ENCODE measurements at places on chromosomes 6 and 20.
A peak's percentile ranks its signal among the peaks of the same experiment; 100 is the strongest.

DNA sequence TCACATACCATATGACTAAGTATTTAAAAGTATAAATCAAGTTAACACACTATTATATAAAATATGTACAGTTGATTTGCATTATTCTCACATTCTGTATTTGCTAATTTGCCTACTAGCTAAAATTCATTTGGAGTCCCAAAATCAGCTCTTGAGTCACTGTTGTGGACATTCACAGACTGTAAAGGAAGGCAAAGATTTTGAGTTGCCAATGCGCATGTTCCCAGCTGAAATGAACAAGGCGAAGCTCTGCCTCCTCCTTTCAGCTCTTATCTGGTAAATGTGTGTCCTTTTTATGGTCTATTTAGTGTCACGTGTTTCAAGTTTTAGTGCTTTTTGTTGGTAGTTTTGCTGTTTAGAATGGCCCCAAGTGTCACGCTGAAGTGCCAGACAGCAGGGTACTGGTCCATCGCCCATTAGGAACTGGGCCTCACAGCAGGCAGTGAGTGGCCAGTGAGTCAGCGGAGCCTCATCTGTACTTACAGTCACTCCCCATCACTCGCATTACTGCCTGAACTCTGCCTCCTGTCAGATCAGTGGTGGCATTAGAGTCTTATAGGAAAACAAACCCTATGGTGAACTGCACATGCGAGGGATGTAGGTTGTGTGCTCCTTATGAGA is 87.2 kb upstream of the ADTRP start:
- no peak for DNase-seq

- no peak for DNase-seq
These were observed 7.2 kb upstream of the PFDN4 start for GRCh38 chr20:54200487-54201267.

- DNase-seq: no peak
These were observed 337.4 kb upstream of the PRDM1 start for GRCh38 chr6:105748737-105749161.

- DNase-seq: no peak
These were observed 11.1 kb downstream of the MTHFD1L start for GRCh38 chr6:150876598-150876997.

DNA sequence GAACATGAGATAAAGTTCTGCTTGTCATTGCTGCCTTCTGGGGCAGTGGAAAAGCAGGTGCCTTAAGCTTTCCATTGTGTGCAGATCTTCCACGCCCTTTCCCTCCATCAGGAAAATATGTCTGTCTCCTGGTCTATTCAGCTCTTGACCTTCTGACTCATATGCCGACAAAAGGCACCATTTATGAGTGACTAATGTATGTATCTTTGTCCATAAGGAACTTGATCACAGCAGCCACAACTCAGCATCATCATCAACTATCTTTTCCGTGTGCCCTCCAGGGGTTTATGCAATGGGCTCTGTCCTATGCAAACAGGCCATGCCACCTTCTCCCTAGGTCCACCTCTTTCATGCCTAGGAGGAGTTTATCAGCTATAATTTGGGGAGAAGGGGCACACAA is 102.7 kb upstream of the QKI start:
- DNase-seq: peak; percentile 65

DNA sequence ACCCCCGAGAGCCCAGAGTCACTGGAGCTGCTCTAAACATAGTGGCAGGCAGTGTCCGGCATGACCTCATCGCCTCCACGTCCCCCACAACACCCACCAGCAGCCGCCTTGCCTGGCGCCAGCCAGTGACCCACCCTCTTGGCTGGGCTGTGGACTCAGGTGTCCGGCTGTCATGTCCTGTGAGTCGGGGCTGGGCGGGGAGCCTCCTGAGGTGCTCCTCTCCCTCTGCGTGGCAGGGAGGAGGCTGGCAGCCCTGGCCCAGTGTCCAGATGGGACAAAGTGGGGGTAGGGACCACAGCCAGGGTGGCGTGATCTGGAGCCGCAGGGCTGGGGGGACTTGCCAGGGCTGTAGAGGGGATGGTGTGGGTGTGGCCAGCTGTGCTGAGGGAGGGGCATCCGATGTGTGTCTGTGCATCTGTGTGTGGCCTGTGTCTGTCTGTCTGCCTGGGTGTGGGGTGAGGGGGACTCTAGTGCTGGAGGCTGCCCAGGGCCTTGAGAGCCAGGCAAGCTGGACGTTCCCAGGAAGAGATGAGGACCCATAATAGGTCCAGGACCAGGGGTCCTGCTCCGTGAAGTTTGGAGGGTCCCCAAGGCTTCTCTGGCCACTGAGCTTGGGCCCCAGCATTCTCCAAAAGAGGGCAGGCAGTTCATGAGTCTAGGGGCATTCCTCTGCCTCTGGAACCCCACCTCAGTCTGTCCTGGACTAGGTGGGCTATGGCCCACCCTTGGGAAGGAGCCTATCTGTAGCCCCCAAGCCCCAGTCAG is 2.3 kb upstream of the SOX18 start:
- DNase-seq: no peak

- DNase-seq: no peak
These were observed 1.6 kb upstream of the PTGIS start for GRCh38 chr20:49569411-49570115.

DNA sequence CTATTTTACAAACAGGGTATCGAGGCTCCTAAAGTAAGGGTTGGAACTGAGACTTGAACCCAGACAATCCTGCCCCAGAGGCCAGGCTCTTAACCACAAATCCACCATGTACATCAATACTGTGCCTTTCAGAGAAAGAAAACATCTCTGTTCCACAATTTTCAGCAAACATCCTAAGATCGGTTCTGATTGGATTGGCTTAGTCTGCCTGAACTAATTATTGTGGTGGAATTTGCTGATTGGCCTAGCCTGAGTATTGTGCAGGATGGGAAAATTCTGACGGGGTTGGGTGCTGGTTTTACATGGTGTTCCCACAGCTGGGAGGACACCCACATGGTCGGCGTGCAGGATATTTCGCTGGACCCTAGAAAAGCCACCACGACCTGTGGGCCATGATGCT is at the start of gene CLPSL1:
Gene CLPSL1, plus strand, starts transcription at position 301 of the 400 bp plus-strand sequence. Its CDS starts 92 bp downstream, at position 393.
- no peak for DNase-seq

DNA sequence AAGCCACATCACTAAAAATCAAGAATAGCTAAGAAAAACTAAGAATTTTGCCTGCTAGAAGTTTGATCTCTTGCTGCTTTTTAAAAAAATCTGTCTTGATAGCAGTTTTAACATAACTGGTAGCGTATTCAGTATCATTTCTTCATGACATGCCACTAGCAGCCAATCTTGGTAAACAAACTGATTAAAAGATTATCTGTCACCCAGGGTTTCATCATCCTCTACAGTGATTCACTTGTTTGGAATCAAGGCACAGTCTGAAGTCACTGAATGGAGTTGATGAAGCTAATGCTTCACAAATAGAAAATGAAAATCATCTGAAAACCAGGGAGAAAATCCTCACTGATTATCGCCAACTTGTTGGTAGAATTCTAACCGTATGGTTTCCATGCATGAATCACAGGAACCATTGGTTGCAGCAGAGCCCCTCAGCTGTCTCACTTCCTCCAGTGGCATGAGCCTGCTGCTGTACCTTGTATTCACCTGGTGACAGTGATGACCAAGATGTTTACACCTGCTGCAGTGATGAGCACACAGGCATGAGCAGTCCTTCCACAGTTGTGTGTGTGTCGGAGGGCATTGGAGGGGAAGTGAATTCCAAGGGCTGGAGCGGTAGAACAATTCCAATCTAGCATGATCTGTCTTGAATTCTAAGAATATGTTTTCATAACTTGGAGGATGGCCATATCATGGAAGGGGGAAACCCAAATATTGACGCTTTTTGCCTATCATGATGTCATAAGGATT is 275.0 kb downstream of the KHDC1L start:
- DNase-seq: no peak

- peak; percentile 100 for DNase-seq
These were observed at the start of gene CCDC167 for GRCh38 chr6:37499433-37500293. Gene CCDC167, minus strand, starts transcription at chr6:37499893. Its CDS starts 30 bp downstream, at chr6:37499863.

DNA sequence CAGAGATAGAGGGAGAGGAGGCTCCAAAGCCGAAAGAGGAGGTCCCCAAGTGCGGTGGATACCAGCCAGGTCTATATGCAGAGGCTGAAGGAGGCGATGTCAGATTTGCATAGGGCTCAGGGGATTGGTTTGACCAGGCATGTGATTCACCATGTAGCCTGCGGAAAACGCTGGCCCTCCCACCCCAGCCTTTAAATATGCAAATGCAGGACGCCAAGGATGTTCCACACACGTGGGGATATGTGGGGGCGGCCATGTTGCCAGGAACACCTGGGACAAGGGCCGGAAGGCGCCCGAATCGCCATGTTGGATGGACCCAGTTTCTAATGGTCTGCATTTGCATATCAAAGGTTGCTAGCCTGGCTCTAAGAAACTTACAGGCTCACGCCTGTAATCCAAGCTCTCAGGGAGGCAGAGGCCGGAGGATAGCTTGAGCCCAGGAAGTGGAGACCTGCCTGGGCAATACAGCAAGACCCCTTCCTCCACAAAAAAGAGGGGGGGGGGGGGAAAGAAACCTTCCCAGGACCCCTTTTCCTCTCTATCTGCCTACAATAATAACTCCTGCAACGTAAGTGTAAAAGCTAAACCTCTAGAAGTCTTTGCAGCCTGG is 110.5 kb downstream of the TULP4 start:
- no peak for DNase-seq

- DNase-seq: no peak
These were observed 23.2 kb downstream of the INSM1 start for GRCh38 chr20:20391115-20391514.

DNA sequence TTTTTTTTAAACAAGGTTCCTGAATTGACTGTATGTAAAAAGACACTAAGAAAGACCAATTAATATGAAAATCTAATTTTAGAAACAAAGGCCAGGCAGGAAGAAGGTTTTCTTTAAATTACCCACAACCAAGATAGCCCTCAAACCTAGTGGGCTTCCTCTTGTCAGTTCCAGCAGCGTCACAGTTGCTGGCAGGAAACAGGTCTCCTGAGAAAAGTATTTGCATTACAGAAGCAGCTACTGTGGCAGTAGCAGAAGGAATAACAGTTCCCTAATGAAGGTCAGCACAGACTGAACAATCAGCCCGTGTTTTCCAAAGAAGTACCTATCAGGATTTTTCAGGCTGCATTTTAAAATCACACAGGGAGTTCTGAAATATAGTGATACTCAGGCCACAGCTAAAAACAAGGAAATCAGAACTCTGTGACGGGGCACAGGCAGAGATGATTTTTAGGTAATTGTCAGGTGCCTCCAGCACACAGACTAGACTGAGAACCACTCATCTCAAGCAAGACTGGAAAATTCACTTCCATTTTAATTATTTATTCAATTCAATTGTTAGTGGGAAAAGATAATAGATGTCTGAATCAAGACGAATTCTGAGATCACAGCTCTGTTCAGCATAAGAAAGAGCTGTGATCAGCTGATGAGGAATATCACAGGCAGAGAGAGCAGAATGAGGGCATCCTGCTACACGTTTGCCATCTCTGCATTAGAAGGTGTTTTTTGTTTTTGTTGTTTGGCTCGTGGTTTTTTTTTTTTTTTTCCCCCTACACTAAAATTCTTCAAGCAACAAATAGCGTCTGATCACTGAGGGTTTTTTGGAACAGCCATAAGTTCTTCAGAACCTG is 230.5 kb upstream of the KHDRBS2 start:
- DNase-seq: no peak

DNA sequence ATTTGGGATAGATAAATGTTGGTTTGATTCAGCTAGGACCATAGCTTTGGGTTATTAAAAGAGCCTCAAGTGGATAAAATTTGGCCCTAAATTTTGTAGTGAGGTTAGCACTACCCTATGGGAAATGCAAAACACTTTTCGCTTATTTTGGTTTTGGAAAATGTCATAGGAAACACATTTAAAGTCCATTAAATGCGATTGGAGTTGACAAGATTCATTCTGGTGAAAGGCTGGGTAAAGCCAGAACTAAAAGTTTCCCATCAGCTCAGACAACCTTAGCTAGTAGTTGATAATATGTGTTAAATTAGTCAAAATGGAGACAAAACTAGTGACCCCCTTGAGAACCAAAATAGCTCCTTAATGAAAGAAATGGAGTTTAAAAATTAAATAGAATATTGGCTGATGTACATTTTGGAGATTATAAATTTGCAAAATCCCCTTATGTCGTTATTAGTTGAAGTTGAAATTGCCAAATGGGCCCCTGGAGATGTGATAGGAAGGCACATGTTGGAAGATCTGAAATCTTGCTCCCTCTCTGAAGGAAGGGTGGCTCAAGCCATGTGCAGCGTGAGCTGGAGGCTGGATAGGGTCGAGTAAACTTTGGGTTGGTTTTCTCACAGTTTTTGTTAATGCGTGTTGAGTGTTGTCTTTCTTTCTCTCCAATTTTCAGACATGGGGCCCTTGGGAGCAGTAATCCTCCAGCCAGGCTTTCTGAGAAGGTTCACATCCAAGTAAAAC is 72.8 kb downstream of the CD83 start:
- no peak for DNase-seq

DNA sequence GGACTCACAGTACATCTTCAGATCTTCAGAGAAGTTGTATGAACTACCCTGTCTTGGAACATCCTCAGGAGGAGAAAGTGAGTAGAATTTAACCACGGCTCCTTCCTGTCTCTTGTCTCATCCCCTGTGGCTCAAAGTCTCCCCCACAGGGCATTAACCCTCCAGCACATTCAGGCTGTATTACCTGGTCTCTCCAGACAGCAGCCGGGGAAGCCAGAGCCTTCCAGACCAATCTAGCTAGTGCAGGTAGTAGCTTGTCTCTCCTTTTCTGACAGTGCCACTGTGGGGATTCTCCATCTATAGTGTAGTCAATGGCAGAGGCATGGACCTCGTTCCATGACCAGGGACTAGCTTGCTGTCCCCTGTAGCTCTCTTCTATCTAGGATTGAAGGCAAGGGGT is 16.9 kb upstream of the ELMO2 start:
- DNase-seq: no peak

DNA sequence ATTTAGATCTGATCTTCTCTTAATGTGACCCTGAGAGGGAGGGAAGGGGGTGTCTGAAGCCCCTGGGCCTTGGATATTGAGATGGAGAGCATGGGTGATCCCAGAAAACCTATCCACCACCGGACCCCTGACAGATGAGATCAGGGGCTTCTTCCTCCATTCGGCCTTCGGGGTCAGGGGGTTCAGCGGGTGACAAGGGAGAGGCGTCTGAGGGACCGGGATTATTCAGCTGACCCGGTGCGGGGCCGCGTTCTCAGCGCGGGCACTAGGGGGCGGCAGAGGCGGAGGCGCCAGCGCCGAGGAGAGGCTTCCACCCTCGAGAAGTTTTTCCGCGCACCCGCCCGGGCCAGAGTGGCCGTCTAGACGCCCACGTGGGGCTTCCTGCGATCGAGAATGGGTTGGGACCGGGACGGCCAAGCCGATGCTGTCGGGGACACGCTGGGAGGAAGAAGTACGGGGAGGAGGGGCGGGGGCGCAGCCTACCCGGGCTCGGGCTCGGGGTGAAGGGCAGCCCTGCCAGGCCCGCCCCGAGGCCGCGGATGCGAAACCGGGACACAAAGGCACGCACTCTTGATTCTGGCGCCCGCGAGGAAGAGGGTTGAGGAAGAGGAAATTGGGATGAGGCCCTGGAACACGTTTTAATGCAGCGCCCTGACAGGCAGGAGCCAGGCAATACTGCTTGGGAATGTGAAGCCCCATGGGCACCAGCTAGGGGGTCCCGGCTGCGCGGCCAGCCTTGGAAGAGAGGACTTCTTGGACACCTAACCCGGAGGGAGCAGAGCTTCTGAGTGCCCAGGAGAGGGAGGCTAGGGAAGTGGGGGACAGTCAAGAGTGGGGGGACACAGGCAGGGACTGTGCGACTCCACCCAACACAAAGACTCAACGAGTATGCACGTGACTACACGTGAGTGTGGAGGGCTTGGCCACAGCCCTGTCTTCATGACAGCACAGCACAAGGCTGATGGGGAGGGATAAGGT is 30.6 kb downstream of the COL11A2 start:
- peak; percentile 35 for DNase-seq

GRCh38 chr20:25632940-25633790 is 9.4 kb upstream of the NANP start:
- no peak for DNase-seq

- no peak for DNase-seq
These were observed 57.9 kb downstream of the GJA10 start for GRCh38 chr6:89952105-89952671.

Data from NCI-H146 (cell line).